ENCODE measurements at places on chromosomes 7 and 10. TPM values are rescaled to one million over a fixed set of nuclear protein-coding genes. Genes with fewer than 3 reads are reported as not detected.

TCERG1L gene
- 0.68 TPM for total RNA-seq

WIPF3 gene
- total RNA-seq = not detected

GRCh38 chr10:75446508-75446907 lies 15.1 kb downstream of the LRMDA start:
- no peak overlapping the region for H3K27ac ChIP-seq
- H3K4me1 ChIP-seq = no peaks in the 10 kb centered on the region
- no peaks in the 10 kb centered on the region for H3K27me3 ChIP-seq

DNA sequence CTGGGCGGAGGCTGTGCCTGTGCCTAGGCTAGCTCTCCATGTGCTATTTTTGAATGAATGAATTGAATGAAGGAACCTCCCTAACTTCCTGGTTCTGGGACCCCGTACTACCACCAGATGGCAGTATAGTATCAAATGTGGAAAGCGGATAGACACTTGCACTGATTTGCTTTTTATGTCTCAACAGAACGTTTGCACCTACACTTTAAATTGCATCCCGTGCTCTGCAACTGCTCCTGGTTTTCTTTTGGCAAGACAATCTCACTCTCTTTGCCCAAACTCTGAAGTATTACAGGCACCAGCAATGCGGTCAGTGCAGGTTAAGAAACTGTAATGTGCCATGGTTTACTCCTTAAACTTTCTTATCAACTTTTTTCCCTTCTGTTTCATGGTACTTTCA lies 6.5 kb downstream of the FZD8 start:
- peak; percentile 13 for DNase-seq
- H3K4me1 ChIP-seq = no peaks in the 10 kb centered on the region
- no peak overlapping the region for H3K27ac ChIP-seq

- no peaks in the 10 kb centered on the region for H3K36me3 ChIP-seq
- DNase-seq = no peak
- H3K4me3 ChIP-seq = no peak overlapping the region
- H3K4me1 ChIP-seq = no peaks in the 10 kb centered on the region
- no peaks in the 10 kb centered on the region for H3K27me3 ChIP-seq
Measured at GRCh38 chr7:71753956-71754664, 622.2 kb downstream of the GALNT17 start.

DNA sequence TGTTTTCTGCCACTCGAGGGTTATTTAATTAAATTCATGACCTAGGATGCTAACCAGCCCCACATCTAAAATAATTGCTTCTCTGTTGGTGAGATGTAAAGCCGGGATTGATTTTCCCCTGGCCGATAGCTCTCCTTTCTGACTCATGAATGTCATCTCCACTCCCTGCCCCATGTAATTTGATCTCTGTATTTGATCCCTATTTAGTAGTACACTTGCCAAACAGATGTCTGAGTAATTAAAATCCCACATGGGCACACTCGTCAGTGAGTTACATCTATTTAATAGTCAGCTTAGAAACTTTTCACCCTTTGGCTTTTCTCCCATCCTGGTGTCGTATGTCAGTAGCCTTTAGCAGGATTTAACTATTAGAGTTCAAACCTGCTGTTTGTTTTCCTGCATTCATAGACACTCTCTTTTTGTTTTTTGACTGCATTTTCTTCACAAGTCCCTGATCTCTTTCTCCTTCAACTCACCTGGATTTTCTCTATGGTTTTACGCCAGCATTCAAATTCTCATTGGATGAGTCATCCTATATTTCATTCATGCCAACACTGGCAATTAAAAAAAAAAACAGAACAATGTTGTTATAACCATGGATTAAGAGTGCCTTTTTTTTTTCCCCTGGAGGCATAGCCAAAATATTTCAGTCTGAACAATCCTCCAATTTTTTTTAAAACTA lies 82.7 kb downstream of the SPAG6 start:
- DNase-seq = no peak
- H3K27ac ChIP-seq = no peak overlapping the region
- peaks cover 5% of the 10 kb centered on the region for H3K27me3 ChIP-seq
- H3K4me3 ChIP-seq = no peak overlapping the region
